ENCODE measurements at places on chromosomes 1 and 21.

DNA sequence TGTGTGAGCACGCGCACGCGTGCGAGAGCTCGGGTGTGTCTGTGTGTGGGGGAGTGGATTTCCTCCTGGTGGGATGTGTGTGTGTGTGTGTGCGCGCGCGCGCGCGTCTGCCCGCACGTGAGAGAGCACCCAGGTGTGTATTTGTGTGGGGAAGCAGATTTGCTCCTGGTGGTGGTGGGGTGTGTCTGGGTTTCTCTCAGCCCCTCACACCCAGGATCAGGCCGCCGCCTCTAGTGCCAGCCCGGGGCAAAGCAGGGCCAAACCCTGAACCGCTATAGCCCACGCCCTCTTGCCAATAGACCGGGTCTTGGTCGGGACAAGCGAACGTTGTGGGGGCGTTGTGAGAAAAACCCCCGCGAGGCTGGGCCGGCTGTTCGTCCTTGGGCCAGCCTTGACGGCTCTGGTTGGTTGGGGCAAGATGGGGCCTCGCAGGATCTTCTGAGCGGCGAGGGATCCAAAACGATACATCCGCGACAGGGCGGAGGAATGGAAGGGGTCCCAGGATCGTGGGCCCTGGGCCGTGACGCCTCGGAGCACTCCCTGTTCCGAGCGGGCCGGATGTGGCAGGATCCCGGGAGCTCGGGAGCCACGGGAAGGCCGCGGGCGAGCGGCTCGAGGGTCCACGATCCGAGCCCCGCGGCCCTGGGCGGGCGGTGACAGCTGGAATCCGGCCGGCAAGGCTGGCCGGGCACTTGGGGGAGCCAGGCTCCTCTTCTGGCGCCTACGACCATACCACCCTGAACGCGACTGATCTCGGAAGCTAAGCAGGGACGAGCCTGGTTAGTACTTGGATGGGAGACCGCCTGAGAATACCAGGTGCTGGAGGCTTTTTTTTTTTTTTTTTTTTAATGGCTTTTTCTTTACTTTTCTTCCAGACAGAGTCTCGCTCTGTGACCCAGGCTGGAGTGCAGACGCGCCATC lies 68.2 kb downstream of the RNF187 start:
- no peak for DNase-seq

DNA sequence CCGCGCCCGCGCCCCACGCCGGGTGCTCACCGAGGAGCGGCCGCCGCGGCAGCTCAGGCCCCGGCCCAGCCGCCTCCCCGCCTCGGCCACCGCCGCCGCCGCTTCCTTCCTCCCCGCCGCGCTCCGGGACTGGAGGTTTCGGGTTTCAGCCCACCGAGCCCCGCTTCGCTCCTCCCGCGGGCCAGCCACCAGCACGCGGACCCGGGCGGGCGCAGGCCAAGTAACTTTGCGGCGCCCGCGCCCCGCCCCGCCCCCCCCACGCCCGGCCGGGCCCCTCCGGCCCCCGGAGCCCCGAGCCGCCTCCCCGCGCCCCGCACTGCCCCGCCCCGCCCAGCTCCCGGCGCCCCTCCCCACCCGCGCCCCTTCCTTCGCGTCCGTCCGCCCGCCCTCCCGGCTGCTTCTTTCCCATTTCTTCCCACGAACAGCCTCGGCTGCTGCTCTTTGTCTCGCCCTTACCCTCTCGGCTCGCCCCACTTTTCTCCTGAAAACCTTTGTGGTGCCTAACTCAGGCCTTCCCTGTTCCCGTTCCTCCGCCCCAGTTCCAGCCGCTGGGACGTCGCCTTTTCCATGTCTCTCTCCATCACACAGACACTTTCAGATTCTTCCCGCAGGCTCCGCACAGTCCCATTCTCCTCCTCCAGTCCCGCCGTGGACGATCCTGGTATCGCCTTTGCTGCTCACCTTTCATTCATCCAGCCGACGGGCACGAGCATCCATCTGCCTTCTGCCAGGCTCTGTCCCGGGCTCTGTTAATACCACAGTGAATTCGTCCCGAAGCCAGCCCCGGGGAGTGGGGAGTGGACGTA lies at the start of gene GPR161:
Gene GPR161, minus strand, starts transcription at position 222 of the 806 bp plus-strand sequence. CDS start 32,080 bp downstream, outside the sequence.
- no peak for DNase-seq

GRCh38 chr1:214993419-214993818 lies 89.1 kb upstream of the KCNK2 start:
- no peak for DNase-seq

GRCh38 chr1:235207209-235207565 lies 46.1 kb upstream of the RBM34 start:
- DNase-seq, result no peak

DNA sequence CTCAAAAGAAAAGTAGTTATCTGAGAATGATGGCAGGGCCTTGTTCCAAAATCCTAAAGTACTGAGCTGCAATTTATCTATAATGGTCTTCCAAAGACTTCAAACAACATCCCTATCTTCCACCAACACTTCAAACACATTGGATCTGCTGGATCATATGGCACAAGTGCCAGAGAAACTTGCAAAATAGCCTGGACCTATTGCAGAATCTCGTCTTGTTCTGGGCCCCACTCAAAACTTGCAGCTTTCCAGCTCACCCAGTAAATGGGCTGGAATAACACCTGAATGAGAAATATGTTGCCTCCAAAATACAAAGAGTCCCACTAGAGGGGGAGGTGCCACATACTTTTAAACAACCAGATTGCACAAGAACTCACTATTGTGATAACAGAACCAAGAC lies 44.0 kb upstream of the PKN2 start:
- no peak for DNase-seq

- no peak for DNase-seq
Measured at GRCh38 chr1:203199816-203200571, 13.5 kb upstream of the CHI3L1 start.

GRCh38 chr1:236868625-236869467 lies 73.8 kb downstream of the MTR start:
- DNase-seq, result peak; percentile 62

- no peak for DNase-seq
Measured at GRCh38 chr1:241717975-241718374, 65.9 kb downstream of the WDR64 start.

DNA sequence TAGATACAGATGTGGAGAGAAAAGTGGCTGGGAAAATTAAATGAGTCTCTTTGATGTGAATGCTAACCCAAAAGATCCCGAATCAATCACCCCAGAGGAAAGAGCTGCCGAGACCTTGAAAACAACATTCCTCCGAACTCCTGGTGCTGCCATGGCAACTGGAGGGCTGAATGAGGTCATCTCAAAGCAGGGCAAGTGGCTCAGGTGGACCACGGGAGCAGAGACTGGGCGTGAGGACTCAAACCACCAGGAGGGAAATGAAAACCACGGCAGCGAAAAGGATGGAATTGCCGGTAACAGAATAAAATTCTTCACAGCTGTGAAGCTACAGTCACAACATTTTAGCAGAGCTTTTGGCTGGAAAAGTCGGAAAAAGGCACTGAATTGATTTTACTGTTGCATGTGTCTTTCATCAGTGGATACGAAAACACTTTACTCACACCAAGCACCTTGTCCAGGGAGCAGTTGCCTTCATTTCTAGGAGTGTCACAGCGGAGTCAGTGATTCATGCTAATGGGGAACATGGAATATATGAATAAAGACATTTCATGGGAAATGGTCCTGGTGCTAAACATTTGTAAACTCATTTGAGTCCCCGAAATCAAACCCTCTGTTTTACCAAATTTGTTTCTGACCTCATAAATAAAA lies 23.2 kb upstream of the BECN2 start:
- DNase-seq, result no peak

DNA sequence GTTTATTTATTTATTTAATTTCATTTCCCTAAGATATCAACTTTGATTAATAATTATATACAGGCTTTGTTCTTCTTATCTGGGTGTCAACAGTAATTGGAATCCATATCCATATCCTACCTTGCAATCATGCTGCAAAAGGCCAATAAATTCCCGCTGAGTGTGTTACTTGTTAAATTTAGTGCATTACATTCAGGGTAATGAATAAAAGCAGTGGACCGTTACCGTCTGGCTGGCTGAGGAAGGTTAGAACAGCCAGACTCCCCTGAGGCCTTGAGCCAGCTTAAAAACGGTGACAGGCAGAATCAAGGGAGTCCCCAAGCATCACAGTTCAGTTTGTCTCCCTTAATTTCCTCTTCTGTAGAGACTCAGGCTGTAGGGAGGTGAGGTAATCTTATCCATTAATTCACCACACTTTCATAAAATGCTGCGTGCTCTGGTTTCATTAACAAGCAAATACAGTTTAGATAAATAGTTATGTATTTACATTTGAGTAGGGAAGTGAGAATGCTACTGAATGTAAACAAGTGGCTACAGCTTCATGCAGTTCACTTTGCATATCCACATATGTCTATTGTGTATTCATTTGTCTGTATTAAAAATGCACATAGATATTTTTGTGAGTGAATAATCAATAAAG lies 888.2 kb upstream of the CXADR start:
- peak; percentile 7 for DNase-seq

- peak; percentile 37 for DNase-seq
Measured at GRCh38 chr1:176791906-176792305, 328.9 kb downstream of the PAPPA2 start.

GRCh38 chr1:40313958-40314720 lies 2.9 kb downstream of the COL9A2 start:
- DNase-seq, result no peak

DNA sequence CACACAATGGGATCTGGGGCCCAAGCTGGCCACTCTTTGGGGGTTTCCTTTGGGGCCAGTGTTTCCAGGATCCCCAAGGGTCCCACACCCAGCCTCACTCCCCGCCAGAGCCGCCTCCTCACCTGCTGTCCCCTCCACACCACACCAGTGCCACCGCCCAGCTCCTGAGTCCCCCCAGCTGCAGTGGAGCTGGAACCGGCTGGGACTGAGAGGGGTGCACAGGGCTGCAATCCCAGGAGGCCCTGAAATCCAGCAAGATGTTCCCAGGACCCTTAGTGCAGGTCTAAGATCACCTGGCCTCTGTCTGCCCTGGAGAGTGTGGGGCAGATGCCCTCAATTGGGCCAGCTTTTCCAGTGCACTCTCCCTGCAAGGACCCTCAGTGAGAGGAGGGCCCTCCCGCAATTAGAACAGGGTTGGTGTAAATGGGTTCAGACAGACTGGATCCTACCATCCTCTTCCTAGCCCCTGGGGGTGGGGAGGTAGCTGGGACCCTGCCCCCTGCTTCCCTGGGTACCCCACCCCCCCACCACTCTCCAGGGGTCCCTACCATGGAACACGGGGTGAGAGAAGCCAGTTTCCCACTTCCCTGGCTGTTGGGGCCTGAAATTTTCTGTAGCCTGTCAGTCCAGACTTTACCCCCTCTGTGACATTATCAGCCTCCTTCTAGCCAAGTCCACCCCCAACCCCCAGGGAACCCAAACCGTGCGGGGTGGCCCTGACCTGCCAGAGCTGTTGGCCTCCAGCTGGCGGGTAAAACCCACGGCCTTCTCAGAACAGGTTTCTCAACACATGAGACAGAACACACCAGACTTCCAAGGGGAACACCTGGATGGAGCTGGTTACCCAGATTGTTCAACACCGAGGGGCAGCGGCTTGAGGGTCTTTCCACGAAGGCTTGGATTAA lies 7.0 kb downstream of the KRTAP10-12 start:
- DNase-seq, result no peak

GRCh38 chr1:172266528-172267174 lies 153.8 kb upstream of the C1orf105 start:
- no peak for DNase-seq

Data from kidney glomerular epithelial cell (primary cell).